Eye (tissue), 1 donor: ENCODE measurements at places on chromosomes 7 and 10.

- DNase-seq: no peak
Observed at GRCh38 chr7:104906556-104906955, 107.4 kb upstream of the KMT2E start.

- no peak for DNase-seq
Observed at GRCh38 chr10:70567603-70568002, 34.9 kb downstream of the PRF1 start.

- DNase-seq: no peak
Observed at GRCh38 chr10:126157189-126157588, 231.1 kb downstream of the ADAM12 start.

DNA sequence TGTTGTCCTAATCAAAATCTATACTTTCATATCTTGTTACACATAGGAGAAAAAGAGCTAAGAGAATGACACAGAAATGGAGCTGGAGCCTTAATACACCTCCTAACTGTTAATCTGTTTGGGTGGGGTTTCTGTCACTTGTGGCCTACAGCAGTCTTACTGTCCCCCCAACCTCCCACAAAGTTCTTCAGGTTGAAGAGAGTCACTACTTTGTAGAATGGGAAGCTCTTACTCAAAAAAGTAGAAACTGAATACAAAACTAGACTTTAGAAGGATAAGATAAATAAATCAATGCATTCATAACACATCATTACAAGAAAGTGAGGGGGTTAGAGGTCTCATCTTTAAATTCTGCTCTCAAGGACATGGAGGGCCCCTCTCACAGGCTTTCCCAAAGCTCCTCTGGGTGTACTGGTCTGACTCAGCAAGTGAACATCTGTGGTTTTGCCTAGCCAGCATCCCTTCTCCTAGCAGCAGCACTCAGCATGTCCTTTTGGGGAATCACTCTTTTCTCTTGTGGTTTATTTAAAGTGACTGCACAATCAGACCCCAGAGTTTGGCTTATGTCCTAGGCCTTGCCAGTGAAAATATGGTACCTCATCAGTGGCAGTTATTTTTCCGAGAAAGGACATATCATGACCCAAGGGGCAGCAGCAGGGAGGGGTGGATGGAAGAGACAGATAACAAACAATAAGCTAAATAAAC, 2.0 kb upstream of the BLVRA start:
- no peak for DNase-seq

DNA sequence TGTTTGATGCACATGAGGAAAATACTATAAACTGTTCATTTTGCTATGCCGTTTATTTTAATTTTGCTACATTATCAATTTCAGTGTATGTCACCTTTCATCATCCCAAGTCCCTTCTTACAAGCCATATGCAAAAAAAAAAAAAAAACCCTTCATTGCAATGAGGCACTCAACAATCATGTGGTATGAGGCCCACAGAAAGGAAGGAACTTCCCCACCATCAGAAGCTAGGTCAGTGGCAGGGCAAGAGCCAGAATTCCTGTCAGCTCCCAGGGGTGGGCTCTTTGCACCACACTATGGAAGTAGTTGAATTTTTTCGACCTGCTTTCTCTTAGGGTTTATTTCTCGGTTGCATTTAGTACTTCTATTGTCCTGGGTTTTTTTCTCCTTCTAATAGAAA, 75.4 kb downstream of the NOC3L start:
- DNase-seq: no peak

DNA sequence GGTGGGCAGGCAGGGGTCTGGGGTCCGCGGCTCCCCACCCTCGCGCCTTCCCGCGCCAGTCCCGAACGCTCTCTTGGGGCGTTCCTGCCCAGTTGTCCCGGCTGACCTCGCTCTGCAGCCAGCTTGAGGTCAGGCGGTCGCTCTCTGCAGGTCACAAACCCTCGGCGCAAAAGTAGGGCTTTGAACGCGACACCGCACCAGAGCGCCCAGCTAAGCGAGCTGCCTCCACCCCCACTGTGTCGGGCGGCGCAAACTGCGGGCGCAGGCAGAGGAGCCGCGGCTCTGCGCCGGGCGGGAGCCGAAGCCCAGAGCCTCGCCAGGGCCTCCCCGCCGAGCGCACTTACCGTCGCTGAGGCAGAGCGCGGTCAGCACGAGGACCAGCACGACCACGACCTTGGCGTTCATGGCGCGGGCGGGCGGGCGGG, 284 bp downstream of the CXCL12 start:
- peak; percentile 71 for DNase-seq

GRCh38 chr7:15985587-15986384, 299.3 kb upstream of the MEOX2 start:
- no peak for DNase-seq

DNA sequence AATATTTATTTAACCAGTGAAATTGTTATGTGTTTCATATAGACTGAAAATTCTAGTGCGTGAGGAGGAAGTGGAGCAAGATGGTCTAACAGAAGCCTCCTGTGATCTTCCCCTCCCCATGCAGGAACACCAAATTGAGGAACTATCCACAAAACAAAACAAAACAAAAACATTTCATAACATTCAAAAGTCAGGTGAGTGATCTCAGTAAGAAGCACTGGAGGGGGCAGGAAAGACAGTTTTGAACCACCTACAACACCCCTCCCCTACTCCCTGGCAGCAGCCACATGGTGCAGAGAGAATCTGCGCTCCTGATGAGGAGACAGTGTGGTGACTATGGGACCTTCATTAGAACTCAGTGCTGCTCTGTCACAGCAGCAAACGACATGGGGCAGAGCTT, 221.9 kb upstream of the SEMA3C start:
- DNase-seq: no peak

GRCh38 chr10:60732807-60733516, 45.3 kb upstream of the CDK1 start:
- peak; percentile 72 for DNase-seq

GRCh38 chr7:30369879-30370278, 85.5 kb downstream of the ZNRF2 start:
- no peak for DNase-seq

DNA sequence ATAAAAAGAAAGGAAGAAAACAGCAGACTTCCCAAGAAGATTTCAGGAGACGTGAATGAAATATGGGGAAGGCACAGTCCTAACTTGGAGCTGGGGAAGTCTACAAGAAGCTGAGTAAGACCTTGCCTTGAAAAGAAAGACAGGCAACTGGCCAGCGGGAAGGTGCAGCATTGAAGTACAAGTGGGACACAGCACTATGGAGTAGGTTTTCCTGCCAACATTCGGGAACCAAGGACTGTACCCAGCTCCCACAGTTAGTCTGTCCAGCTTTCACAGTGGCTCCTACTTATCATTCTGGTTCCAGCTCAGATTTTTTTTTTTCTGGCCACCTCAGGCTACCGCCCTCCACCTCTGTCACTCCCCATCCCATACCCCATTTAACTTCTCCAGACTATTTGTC, 10.0 kb downstream of the HPS1 start:
- DNase-seq: no peak

DNA sequence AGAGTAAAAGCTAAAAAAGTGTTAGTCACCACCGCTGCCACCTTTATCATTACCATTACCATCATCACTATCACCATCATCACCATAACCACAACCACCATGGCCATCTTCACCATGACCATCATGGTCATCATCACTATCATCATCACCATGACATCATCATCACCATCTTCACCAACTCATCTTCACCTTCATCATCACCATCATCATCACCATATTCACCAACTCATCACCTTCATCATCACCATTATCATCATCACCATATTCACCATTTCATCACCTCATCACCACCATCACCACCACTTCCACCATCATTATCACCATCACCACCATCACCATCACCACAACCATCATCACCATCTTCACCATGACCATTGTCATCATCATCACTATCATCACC, 46.5 kb upstream of the PDGFA start:
- no peak for DNase-seq

DNA sequence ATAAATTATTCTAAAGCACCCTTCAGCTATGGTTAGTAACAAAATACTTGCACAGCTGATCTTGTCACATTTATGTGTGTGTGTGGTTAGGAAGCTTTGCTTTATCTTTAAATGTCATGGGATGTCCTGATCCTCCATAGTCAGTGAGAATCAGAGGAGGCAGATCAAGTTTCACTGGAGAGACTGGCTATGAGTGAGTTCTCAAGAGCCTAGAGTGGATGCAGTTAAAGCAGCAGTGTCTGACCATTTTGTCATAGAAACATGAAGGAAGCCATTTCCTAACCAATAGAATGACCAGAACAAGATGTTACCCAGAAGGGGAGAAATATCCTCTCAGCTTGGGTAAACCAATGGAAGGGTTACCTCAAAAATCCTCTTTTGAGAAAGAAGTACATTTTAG, 207.2 kb upstream of the DKK1 start:
- DNase-seq: no peak

GRCh38 chr7:47792521-47793121, 155.6 kb downstream of the PKD1L1 start:
- no peak for DNase-seq

- no peak for DNase-seq
Observed at GRCh38 chr10:120260456-120260855, 196.6 kb upstream of the PLPP4 start.

DNA sequence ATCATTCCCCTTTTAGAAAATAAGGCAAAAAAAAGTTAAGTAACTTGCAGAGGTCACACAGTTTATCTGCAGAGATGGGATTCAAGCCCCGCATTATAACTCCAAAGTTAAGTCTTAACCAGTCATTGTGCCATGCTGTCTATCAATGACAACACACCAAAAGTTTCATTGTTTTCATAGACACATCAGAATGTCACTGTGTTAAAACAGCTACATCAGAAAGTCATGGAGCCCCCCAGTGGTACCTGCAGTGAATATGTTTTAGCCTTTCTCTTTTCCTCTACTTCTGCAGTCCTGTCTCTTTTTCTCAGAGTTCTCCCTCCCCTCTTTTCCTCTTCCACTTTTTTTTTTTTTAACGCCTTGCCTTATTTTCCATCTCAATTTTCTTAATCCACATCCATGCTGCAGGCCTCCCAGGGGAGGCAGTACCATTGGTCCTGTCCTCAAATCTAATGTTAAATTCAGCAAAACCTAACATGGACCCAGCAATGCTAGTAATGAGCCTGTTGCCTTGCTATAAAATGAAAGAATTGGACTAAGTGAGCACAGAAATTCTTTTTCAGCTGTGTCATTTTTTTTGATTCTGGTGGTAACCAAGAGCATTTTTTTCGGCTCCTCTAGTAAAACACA, 3.8 kb upstream of the NRCAM start:
- peak; percentile 62 for DNase-seq

DNA sequence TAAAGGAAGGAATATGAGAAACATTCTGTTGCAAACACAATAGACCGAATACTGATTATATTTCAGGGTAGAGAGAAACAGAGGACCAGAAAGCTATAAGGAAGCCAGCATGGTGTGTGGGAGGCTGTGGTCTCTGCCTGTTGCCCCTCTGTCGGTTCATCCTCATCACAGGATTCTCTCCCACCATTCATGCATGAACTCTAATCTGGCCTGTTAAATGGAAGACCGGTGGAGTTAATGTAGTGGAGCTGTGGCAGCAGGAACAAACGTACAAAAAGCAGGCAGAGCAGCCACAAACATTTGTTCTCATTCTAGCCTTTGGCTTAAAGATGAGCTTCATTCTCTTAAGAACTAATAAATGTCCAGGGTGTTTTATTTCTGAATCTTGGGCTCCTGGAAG, 902.4 kb downstream of the LRMDA start:
- peak; percentile 69 for DNase-seq

GRCh38 chr7:49279891-49280290, 355.5 kb downstream of the CDC14C start:
- DNase-seq: no peak

GRCh38 chr10:57807906-57808305, 459.8 kb downstream of the IPMK start:
- no peak for DNase-seq

- no peak for DNase-seq
Observed at GRCh38 chr7:152180048-152180447, 154.6 kb downstream of the GALNT11 start.

GRCh38 chr7:18874880-18875279, 242.6 kb downstream of the TWIST1 start:
- DNase-seq: no peak

DNA sequence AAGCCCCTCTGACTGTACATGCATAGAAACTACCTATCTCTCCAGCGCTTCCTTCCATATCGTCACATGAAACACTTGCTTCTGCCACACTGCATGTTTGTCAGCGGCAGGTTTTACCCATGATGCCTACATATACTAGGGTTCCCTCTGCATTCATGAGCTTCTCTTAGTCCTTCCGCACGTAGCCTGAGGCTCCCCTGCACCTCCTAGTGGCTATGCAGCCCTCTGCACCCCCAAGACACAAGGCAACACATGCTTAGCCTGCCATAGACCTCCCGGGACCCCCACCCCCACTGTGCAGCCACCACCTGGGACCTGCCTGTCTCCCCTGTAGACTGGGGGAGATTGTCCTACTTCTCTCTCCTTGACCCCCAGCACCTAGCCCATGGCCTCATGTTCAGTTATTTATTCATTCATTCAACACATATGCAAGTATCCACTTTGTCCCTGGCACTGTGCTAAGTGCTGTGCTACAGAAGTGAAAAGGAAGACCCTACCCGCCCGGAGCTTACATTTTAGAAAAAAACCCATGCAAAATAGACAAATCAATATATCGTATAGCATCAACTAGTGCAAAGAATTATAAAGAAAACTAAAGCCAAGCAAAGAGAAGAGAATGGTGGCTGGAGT, 23.5 kb downstream of the TMEM273 start:
- DNase-seq: peak; percentile 69

- DNase-seq: no peak
Observed at GRCh38 chr7:17488829-17489228, 190.4 kb downstream of the AHR start.

GRCh38 chr10:102300278-102300843, 55.0 kb downstream of the GBF1 start:
- DNase-seq: no peak

- DNase-seq: peak; percentile 78
Observed at GRCh38 chr10:11610826-11611247, 613 bp downstream of the USP6NL start.

DNA sequence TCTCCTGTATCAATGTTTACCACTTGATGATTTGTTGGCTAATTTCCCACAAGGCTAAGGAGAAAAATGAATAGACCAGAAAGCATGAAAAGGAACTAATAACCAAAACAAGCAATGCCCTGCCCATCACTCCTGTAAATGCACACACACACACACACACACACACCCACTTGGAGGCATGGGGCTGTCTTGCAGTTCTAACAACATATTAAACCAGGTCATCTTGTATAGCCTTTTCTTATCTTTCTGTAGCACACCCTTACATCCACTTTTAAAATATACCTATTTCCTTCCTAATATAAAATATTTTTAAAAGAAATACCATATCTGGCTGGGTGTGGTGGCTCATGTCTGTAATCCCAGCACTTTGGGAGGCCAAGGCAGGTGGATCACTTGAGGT, 105.3 kb downstream of the CTTNBP2 start:
- DNase-seq: no peak

GRCh38 chr10:1674501-1674900, 62.8 kb downstream of the ADARB2 start:
- DNase-seq: no peak

DNA sequence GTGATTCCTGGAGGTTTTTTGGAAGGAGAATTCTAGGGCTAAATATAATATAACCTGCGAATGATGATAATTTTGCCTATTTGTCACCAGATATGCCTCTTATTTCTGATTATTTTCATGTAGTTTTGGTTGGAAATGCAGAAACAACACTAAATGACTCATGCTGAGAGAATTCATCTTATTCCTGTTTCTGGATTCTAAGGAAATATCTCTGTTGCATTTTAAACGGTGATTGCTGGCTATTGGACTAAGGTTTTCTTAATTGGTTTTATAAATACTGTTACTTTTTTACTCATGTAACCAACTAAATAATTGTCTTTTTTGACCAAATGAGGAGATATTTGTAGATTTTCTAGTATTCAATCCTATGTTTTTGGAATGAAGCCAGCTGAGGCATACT, 204.9 kb upstream of the NPSR1 start:
- DNase-seq: no peak
